ENCODE measurements at places on chromosomes 3 and 15.

GRCh38 chr3:72661115-72661457 lies 187.2 kb downstream of the SHQ1 start:
- DNase-seq, result peak; percentile 96

DNA sequence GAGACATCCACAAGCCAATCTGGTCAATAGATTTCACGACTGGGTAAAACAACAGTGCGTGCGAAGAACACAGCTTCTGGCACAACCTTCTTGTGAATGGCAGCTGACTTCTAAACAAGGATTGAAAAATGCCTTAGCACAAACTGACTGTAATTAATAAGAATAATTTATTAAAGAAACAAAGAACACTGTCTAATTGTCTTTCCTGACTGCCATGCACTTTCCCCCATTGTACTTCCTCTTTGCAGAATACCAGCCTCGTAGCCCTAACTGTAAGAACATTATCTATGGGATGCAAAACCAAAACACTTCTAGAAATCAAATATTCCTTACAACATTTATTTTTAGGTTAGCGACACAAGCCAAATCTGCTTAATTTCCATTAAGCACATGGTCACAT lies 6.5 kb downstream of the FOXP1 start:
- no peak for DNase-seq

GRCh38 chr3:38154033-38154494 lies 11.3 kb upstream of the OXSR1 start:
- DNase-seq, result peak; percentile 86

GRCh38 chr3:150958683-150959082 lies 13.8 kb downstream of the CLRN1 start:
- no peak for DNase-seq

- no peak for DNase-seq
Observed at GRCh38 chr3:119401503-119402440, 61.6 kb downstream of the TMEM39A start.

- DNase-seq, result peak; percentile 67
Observed at GRCh38 chr15:87743562-87743961, 513.0 kb downstream of the NTRK3 start.

DNA sequence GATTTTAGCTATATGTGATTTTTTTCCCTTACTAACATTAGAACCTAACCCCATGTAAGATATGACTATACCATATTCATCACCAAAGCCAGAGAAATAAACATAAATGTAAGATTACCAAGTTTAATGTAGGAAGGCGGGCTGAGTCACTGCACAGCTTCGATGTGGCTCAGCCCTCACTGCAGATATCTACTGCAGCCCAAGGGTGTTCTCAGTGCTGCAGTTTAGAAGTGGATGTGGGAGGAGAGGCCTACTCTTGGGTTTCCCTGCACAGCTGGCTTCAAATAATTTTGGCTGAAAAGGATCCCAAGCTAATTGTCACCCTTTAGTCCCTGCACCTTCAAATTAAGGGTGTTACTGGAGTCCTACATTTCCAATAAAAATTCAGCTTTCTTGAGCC lies 9.3 kb downstream of the ARPP19 start:
- DNase-seq, result peak; percentile 56

- peak; percentile 2 for DNase-seq
Observed at GRCh38 chr3:108664266-108664665, 74.7 kb downstream of the DZIP3 start.

- DNase-seq, result no peak
Observed at GRCh38 chr3:195570344-195570743, 13.4 kb downstream of the APOD start.

GRCh38 chr3:31412832-31413231 lies 119.9 kb upstream of the STT3B start:
- DNase-seq, result no peak

- no peak for DNase-seq
Observed at GRCh38 chr15:66097151-66098021, 156.2 kb downstream of the MEGF11 start.

- DNase-seq, result no peak
Observed at GRCh38 chr3:38602576-38603250, 46.8 kb downstream of the SCN5A start.

DNA sequence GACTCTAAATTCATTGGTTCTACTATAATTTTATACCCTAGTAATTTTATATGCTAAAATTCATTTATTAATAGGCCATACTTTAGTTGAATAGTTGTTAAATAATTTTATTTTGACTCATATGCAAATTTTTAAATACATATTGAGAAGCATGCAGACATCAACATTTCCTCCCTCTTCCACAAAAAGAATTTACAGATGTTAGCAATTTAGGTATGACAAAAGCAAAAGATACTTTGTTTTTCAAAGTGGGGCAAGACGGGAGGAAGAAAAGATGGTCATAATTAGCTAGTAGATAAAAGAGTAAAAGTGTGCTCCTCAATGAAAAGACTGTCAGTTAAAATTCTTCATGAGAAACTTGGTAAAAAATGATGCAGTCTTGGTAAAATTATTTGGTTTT lies 148.9 kb upstream of the TSPAN3 start:
- no peak for DNase-seq

GRCh38 chr3:112794622-112795172 lies 52.0 kb downstream of the CD200R1L start:
- no peak for DNase-seq

DNA sequence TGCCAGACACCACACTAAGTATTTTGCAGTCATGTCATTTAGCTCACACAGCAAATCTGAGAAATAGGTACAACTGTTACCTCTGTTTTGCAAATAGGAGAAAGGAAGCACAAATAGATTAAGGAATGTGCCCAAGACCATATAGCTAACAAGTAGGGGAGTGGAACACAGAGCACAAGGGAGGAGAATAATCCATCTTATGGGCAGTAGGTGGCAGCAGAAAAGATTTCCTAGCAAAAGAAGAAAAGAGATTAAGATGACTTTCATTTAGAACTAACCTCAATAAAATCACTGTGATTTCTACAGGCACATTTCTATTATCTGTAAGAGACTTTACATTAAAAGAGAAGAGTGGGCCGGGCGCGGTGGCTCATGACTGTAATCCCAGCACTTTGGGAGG lies 49.1 kb downstream of the NR1I2 start:
- no peak for DNase-seq

DNA sequence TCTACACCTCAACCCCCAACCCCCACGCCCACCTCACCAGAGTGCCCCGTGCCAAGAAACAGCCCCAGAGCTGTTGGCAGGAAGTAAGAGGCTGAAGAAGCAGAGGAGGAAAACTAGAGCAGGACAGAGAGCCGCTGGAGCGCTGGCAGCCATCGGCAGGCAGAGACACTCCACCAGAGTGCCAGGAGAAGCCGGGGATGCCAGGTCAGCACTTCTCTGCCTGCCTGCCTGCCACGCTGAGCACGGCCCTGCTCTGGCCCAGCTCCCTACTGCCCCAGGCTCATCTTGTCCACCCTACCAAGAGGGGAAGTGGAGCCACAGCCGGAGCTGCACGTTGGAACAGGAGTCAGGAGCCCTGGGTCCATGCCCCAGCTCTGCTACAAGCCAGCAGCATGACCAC lies 29.7 kb downstream of the CACNA2D2 start:
- DNase-seq, result no peak

- DNase-seq, result no peak
Observed at GRCh38 chr3:46998852-46999515, 19.5 kb downstream of the NBEAL2 start.

DNA sequence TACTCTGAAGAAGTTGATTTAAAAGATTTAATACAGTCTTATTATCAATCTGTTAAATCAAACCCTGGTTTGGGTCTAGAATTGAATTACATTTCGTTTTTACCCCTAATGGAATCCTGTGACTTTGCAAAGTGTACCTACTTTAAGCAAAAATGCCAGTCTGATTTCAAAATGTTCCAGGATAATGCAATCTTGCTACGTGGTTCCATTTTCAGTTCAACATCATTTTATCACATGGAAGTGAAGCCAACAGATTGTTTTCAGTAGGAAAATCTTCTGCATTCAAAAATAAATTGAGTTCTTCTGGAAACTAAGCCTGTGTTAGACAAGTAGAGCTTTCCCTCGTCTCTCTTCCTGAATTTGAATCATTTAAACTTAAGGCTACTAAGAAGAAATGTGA lies 356.4 kb downstream of the CHST2 start:
- DNase-seq, result no peak

DNA sequence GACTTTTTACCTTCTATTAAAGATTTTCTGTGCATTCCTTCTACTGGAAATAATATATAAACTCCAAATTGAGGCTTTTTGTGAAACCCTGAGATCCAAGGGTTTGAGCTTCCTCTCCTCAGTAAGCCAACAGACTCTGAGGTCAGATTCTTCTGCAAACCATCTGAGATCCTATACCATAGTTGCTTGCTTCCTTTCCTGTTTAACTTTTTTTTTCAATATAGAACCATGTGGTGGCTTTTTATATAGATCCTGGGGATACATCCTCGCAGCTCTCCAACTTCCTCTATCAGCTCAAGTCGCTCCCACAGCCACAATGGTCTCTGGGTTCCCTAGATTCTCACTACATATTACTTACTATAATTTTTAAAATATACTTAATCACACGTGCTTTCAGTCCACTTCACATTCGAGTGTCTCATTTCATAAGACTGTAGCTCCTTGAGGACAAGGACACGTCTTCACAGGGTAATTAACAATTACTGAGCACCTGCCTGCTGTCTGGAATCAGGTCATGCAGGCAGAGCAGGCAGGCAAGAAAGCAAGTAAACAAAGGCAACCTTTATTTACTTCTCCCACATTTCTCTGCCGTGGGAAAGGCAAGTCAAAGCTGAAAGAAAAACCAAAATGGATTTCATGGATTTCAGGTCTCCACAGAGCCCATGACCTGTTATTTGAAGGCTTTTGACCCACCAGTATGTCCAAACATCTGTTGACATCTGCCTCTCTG lies 941.5 kb downstream of the FHIT start:
- no peak for DNase-seq

GRCh38 chr15:64149893-64150578 lies 1.5 kb upstream of the SNX22 start:
- DNase-seq, result no peak

- DNase-seq, result peak; percentile 83
Observed at GRCh38 chr15:31338879-31339557, 12.4 kb downstream of the KLF13 start.

DNA sequence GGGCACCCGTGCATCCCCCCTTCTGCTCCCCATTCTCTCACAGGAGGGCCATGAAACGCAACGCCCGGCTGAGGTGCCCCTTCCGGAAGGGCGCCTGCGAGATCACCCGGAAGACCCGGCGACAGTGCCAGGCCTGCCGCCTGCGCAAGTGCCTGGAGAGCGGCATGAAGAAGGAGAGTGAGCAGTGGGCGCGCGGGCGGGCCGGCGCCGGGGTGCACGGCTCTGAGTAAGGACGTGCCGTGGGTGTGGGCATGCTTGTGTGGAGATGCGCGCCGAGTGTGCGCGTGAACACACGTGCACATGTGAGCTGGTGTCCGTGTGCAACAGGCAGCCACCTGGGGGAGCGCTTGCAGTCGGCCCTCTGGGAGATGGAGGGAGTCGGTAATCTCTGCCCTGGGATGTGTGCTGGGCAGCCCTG lies 28.1 kb downstream of the NR1I2 start:
- DNase-seq, result peak; percentile 16

- peak; percentile 90 for DNase-seq
Observed at GRCh38 chr15:67144609-67145311, 79.4 kb downstream of the SMAD3 start.

DNA sequence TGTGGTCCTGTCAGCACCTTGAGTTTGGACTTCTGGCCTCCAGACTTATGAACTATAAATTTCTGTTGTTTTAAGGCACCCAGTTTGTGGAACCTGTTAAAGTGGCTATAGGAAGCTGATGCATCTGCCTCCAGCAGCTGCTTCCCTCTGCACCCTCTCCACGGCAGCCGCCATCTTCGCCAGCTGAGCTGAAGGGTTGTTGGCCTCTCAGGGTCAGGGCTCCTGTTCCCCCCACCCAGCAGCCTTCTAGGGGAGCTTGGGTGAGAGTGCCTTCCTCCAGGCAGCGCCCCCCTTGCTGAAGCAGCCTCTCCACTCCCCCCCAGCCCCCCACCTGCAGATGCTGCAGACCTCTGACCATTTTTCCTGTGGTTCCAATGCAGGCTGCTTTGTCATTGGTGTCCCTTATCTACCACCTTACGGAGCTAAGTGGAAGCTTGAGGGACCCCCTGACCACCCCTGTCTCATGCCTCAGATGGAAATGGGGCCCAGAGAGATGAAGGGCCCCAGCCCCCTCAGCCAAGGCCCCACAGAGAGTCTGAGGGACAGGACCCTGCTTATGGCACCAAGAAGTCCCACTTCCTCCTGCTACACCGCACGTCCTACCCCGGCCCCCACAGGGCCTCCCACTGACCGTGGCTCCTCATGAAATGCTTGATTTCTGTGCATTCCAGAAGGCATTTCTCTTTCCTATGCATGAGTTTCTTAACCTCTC lies 61.4 kb upstream of the TLE3 start:
- DNase-seq, result no peak

GRCh38 chr15:78024883-78025282 lies 52.6 kb downstream of the TBC1D2B start:
- DNase-seq, result no peak

- no peak for DNase-seq
Observed at GRCh38 chr15:94858011-94858410, 626.6 kb downstream of the MCTP2 start.

DNA sequence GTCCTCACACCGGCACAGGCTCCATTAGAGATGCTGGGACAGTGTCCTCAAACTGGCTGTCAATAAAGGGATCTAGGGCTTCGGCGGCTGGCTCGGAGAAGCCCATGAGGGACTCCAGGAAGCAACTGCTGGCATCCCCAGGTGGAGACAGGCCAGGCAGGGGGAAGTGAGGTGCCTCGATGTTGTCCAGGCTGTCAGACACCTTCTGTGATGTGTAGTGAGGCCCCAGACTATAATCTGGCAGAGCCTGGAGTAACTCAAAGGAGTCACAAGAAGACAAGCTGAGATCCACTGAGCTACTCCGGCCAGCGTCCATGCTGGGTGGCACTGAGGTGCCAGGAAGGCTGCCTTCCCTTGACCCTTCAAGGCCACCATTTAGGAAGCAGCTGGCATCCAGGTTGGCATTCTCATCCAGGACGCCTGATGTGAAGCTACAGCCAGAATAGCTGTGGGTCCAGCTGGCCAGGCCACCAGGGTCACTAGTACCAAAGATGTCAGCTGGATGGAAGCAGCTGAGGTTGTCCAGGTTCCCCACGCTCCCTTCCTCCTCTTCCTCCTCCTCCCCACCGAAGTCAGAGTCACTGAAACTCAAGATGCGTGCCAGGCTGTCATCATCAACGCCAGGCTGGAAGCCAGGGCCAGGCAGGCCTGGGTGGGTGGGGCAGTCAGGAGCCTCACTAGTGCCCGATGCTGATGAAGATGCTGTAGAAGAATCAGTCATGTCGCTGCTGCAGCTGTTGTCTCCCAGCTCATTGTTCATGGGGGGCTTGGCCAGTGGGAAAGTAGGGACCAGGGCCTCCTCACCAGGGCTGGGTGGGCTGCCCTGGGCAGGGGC lies 10.1 kb downstream of the CSRNP1 start:
- no peak for DNase-seq
